Fibroblast of lung (primary cell): ENCODE measurements at places on chromosomes 1 and 21. TPM values are rescaled to one million over a fixed set of nuclear protein-coding genes. Genes with fewer than 3 reads are reported as not detected.

ATP6V0B gene
- total RNA-seq, result 102 and 121 TPM in 2 replicates

- H3K4me3 ChIP-seq, result no peak overlapping the region
- no peaks in the 10 kb centered on the region for H3K4me1 ChIP-seq
- no peak overlapping the region for H3K27ac ChIP-seq
- H3K36me3 ChIP-seq, result no peaks in the 10 kb centered on the region
Measured at GRCh38 chr1:32894681-32895080, 6.5 kb downstream of the TMEM54 start.

BCAR3 gene
- total RNA-seq, result 34.4 and 35.2 TPM in 2 replicates

FMOD gene
- 3.3 and 15.4 TPM in 2 replicates for total RNA-seq
